ENCODE measurements at places on chromosomes 3 and 15.

DNA sequence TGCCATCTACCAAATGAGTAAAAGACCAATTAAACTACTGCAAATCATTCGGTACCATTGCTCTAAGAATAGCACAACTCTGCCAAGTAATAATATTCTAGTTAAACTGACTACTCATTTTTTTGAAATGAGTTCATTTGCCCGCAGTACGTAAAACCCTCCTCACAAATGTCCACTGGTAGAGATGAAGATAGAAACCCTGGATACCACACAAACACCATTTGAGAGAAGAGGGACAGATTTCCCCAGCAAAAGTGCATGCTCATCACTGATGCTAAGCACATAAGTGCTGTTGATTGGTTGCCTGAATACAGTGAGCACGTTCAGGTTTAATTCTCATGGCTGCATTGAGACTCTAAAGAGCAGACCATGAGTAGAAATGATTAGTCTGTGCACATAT is 34.6 kb upstream of the SEMA6D start:
- no peak for DNase-seq

DNA sequence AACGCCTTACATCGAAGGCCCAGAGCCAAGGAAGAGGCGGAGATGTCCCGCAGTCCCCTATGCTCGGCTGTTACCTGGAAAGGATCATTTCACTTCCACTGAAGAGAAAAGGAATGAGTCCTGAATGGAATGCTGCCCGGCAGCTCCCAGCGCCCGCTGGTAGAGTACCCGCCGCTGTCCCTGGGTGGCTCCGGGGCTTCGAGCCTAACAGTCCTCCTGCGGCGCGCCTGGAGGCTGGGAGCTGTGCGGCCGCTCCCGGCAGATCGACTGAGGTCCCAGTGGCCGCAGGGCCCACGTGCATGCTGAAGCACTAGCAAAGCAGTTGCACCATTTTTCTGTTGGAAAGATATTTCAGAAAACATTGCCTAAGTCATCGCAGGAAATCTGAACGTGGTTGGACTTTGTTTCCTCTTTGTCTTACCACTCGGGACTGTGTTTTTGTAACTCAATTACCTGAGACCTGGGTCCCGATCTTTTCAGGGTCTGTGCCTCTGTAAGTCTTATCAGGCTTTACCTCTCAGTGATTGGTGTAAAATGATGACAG is 984 bp downstream of the RNU6-1 start:
- DNase-seq, result no peak

DNA sequence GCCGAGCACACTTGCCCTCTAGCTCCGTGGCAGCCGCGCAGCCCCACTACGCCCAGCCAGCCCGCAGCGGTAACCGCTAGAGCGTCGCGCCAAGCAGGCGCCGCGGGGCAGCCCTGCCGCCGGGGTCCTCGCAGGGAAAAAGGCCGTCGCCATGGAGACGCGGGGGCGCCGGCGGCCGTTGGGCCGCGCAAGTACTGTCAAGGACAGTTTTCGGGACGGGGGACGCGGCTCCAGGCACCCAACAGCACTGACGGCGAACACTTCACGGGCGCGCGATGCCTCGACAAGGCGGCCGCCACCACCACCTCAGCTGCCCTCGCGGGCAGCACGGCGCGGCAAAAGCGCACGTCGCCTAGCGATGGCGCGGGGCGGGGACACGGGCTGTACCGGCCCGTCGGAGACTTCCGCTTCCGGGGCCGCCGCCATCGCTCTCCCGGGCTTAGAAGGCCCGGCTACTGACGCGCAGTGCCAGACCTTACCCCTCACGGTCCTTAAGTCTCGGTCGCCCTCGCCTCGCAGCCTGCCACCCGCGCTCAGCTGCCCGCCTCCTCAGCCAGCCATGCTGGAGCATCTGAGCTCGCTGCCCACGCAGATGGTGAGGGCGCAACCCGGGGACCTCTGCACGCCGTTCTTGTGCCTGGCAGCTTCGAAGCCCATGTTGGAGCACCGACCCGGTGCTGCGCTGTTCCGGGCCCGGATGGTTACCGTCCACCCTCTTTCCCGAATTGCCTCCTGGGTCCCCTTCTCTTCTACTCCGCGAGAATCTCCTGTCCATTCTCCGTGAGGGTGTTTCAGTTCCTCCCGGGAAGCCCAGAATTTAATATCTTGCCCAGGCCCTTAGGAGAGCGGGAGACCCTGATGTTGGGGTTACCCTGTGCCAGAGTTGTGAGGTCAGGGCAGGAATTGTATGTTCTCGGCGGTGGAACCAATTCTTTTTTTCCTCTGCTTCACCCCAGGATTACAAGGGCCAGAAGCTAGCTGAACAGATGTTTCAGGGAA is at the start of the genes GLT8D1 and SPCS1:
Gene GLT8D1 (minus strand): TSS at position 104 of the 999 bp plus-strand sequence. CDS start 5,331 bp downstream, outside the sequence.
Gene SPCS1 (plus strand): TSS at position 419 of the 999 bp plus-strand sequence. CDS start 141 bp downstream, at position 560.
- DNase-seq, result peak; percentile 88

DNA sequence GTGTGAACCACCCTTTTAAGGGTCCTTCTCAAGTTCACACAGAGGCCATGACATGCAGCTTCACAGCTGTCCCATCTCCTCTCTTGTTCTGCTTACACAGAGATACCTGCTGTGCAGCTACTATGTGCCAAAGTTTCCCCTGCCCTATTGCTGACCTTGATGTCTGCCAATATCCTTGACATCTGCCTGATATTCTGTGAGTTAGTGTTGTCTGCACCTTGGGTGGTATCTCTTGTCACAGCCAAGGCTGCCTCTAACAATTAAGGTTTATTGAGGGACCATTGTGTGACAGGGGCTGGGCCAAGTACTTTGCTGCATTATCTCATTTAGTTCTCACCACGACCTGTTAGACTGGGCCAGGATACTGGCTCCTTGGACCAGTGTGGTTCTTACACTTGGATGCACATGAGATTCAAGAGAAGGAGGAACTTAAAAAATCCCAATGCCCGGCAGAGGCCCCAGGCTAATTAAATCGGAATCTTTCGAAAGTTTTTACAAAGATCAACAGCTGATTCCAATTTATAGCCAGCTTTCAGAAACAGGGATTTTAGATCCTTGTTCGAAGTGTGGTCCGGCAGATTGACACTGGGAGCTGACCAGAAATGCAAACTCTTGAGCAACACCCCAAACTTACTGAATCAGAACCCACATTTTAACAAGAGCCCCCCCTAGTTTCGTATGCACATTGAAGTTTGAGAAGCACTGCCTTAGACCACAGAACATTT is 178.6 kb downstream of the SATB1 start:
- no peak for DNase-seq

GRCh38 chr15:100224206-100225185 is 117.3 kb downstream of the ADAMTS17 start:
- no peak for DNase-seq

DNA sequence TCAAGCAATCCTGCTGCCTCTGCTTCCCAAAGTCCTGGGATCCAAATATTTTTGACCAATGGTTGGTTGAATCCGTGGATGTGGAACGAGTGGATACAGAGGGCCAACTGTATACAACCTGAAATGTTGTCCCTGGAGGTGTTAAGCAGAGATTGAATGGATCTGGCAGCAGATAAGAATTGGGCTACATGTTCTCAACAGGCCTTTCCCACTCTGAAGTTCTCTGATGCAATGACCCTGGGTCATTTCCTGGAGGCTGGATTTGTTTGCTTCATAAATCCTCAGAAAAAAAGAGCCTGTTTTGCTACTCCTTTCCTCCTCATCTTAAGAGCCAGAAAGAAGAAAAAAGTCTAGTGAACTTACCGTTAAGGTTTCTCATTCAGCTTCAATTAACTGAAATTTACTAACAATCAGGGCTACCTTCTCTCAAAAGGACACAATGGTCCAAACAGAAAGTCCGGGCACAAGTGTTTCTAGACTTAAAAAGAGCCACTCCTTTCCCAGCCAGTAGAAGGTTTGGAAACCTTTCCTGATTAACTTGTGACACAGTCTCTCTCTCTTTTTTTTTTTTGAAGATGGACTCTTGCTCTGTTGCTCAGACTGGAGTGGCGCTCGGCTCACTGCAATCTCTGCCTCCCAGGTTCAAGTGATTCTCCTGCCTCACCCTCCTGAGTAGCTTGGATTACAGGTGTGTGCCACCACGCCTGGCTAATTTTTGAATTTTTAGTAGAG is 6.5 kb downstream of the ARHGEF3 start:
- DNase-seq, result no peak
